Thoracic aorta (tissue), 2 donors: ENCODE measurements at places on chromosomes 11 and 22.

DNA sequence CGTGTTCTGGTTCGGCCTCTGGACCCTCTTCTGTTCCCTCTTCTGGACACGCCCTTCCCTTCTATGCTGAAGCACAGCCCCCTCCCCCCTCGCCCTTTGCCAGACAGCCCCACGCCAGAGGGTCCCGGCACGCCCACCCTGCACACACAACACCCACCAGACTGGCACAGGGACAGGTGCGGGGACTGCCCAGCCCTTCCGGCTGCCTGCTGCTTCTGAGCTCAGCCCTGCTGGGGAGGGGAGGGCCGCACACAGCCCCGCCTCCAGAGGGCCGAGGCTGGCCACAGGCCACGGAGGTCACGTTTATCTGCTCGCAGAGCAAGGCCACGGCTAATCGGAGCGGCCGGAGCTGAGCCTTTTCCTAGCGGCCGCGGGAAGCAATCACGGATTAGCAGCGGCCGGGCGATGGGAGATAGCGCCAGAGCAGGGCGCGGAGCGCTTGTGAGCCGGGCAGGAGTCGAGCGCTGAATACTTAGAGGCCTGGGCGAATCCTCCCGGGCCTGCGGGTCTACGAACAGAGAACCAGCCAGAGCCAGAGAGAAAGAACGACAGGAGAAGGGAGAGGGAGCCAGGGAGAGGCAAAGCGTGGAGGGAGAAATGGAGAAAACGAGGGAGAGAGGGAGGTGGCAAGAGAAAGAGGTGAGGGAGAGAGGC, 21.5 kb downstream of the OTUB1 start:
- no peak for DNase-seq

DNA sequence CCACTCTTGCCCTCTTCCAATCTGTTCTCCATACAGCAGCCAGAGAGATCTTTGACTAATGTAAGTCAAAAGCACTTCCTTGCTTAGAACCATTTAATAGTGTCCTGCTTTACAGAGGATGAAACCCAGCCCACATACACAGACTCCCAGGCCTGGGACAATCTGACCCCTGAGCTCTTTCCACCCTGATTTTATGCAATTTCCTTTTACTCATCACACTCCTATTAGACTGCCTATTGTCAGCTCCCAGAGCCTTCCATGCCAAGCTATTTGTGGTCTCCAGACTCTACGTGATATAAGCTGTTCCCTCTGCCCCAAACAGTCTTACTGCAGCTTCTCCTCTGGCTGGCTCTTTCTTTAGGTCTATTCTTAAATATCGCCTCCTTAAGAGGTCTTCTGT, 28.1 kb downstream of the ME3 start:
- DNase-seq = no peak

DNA sequence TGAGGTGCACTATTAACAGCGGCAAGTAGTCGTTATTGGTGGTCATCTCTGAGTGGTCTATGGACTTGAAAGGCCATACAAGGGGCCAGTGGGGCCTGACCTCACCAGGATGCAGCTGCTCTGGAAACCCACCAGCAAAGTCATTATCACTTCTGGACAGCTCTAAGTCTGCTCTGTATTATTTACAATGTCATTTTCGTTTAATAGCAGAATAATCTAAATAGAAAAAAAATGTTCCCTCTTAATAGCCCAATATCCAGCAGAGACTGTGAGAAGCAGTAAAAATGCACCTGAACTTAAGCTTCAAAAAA, 85.0 kb upstream of the EED start:
- DNase-seq = no peak

GRCh38 chr11:125337836-125338834, 157.9 kb downstream of the FEZ1 start:
- no peak for DNase-seq

GRCh38 chr22:50530580-50530876, 716 bp upstream of the TYMP start:
- DNase-seq = no peak

DNA sequence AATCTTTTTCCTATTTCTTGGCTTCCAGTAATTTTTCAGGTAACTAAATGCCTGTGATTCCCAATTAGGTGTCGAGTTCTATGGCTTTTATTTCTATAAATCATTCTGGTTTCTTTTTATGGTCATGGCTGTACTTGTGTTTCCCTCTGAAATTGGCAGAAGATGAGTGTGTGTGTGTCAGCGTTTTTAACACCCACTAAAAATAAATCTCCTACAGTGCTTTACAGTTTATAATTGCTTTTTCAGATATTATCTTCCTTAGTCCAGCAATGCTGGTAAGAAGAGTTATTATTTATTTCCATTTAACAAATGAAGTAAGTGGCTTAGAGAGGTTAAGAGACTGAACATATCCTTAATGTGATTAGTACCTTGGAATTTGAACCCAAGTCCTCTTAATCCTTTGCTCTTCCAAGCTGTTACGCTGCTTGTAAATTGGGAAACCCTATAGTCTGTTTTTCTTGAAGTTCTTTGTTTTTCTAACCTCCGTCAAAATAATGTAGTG, 125.2 kb downstream of the TEAD1 start:
- no peak for DNase-seq

DNA sequence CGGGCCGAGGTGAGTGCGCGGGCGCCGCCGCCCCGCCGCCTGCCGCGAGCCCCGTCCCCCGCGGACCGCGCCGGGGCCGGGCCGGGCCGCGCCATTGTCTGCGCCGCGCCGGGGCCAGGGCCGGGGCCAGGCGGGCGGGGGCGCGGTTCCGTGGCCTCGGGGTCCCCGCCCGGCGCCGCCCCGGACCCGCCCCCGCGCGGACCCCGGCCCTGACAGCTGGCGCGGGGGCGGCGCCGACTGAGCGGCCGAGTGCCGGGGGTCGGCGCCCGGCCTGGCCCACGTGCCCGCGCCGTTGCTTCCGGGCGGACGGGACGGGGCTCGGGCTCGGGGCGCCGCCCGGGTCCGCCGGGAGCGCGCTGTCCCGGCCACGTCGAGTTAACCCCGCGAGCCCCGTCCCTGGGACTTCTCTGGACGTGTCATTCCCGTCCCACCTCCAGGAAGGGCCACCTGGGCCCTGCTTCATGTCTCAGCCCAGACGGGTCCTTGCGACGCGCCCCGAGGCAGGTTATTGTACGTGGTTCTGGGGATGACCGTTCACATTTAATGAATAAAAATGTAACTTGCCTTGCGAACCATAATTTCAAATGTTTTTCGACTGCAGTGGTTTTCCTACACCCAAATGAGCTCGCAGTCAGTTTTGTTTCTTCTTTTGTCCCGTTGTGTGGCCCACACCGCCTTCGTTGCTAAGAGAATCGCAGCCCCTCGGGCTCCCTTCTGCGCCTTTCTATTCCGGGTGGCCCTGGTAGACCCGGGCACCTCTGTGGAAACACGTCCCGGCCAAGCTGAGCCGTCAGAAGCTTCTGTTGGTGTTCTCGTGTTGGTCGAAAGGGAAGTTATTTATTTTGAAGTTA, 562 bp downstream of the ZBED4 start:
- DNase-seq = no peak

GRCh38 chr11:27612932-27613880, 87.0 kb downstream of the BDNF start:
- no peak for DNase-seq

- DNase-seq = no peak
These were observed 1.3 kb upstream of the NDUFV1 start for GRCh38 chr11:67605231-67606011.

DNA sequence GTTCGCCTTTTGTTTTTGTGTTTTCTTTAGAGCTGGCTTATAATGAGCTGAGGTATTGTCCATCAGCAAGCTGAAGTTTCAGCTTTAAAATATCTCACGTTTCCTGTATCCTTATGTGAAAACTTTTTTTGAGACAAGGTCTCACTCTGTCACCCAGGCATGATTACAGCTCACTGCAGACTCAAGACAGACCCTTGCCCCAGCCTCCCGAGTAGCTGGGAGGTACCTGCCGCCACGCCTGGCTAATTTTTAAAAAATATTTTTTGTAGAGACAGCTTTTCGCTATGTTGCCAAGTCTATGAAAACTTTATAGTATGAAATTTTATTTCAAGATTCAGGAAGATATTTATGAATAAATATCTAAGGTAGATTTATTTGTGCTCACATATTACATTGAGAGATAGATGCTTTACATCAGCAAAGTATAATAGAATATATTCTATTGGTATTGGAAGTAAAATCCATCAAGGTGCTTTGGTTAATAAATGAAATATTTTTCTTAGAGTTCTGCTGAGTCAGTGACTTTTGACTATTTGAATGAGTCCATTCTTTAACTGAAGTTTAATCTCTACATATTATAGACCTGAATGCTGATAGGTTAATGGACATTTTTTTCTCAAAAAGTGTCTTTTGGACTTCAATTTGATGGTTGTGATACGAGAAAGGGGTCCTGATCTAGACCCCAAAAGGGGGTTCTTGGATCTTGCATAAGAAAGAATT, 10.2 kb downstream of the KREMEN1 start:
- no peak for DNase-seq

DNA sequence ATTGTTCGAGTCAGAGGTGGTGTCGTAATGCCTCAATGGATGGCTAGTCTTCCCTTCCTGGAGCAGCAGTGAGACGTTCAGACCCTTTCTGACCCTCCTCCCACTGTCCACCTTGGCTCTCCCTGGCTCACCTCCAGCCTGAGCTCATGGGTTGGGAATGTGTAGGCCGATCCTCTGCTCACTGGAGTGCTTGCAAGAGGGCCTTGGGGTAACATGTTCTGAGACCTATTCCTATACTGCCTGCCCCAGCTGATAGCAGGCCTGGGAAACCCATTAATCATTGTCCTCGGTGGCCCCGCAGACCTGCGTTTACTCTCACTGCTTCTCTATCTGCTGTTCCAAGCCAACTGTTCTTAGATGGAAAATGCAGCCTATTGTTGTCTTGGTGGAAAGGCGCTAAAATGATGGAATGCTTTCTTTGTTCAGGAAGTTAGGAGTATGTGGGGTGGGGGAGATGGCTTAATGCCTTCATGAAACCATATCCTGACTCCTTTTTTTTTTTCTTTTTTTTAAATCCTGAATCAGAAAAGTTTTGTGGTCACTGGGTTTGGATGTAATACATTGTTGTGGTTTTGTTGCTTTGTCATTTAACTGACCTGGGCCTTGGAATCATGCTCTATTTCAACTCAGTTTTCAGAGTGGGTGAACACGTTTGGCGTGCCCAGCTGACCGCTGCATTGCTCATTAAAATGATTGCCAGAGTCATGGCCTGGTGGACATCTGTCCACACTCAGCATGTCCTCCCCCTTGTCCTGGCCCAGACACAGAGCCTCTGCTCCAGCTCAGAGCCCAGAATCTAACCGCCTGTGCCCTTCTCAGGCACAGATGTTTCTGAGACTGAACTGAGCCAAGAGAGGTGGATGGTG, 72.5 kb downstream of the MICAL2 start:
- no peak for DNase-seq

GRCh38 chr22:27588268-27588667, 213.3 kb downstream of the MN1 start:
- no peak for DNase-seq

DNA sequence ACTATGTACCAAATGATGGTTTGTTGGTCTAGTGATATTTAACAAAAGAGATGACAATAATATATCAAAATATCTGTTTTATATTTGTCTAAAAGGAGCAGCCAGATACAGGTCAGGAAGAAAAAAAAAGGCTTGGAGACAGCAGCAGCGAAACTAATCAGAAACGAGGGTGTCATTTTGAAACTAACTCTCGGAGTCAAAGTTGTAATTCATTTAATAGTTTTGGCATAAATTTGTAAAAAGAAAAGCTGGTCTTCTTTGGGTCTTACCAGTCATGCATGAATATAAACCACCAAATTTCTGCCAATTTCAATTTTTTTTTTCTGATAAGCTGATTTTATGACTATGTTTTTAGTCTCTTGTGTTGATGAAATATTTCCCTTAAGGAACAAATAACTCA, 25.5 kb downstream of the NPAT start:
- no peak for DNase-seq

- DNase-seq = no peak
These were observed 31.7 kb downstream of the KIRREL3 start for GRCh38 chr11:126968915-126969314.

GRCh38 chr11:67278135-67278938, 10.8 kb upstream of the ANKRD13D start:
- no peak for DNase-seq
